ENCODE measurements at places on chromosomes 4 and X.

GRCh38 chr4:152290366-152290921 is 245.4 kb downstream of the FBXW7 start:
- DNase-seq, result no peak

DNA sequence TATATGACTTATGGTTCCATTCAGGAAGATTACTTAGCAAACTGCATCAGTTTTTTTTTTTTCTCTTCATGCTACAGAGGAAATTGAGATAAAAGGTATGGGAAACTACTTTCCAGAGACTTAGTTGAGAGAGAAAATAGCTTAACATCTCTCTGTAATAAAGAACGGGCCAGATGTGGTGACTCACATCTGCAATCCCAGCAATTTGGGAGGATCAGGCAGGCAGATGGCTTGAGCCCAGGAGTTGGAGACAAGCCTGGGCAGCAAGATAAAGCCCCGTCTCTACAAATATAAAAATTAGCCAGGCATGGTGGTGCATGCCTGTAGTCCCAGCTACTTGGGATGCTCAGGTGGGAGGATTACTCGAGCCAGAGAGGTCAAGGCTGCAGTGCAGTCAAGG is 271.2 kb upstream of the TENM3 start:
- DNase-seq, result no peak

- DNase-seq, result no peak
These were observed 1488.2 kb downstream of the FSTL5 start for GRCh38 chr4:160675550-160675949.

- DNase-seq, result no peak
These were observed 146.2 kb upstream of the NDST4 start for GRCh38 chr4:115259642-115260041.

DNA sequence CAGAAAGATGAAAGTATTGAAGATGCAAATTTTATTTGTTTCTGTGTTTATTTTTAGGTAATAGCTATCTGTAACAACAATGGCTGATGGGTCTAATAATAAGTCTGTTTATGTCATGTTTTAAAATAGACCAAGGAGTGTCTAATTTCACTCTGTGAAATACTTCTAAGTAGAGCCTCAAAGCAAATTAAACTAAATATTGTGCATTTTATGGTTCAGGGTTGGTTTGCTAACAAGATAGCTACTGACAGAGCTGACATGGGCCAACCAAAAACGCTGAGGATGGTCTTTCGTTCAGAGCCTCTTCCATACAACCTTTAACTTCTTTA is 437.6 kb upstream of the CTSO start:
- no peak for DNase-seq

- no peak for DNase-seq
These were observed 464.5 kb downstream of the BCOR start for GRCh38 chrX:39633293-39633692.

GRCh38 chr4:3858046-3858730 is 92.0 kb downstream of the ADRA2C start:
- DNase-seq, result no peak

- no peak for DNase-seq
These were observed 119.9 kb downstream of the ASMT start for GRCh38 chrX:1734806-1735205.

GRCh38 chrX:136210806-136211205 is 40.4 kb downstream of the MAP7D3 start:
- DNase-seq, result no peak

DNA sequence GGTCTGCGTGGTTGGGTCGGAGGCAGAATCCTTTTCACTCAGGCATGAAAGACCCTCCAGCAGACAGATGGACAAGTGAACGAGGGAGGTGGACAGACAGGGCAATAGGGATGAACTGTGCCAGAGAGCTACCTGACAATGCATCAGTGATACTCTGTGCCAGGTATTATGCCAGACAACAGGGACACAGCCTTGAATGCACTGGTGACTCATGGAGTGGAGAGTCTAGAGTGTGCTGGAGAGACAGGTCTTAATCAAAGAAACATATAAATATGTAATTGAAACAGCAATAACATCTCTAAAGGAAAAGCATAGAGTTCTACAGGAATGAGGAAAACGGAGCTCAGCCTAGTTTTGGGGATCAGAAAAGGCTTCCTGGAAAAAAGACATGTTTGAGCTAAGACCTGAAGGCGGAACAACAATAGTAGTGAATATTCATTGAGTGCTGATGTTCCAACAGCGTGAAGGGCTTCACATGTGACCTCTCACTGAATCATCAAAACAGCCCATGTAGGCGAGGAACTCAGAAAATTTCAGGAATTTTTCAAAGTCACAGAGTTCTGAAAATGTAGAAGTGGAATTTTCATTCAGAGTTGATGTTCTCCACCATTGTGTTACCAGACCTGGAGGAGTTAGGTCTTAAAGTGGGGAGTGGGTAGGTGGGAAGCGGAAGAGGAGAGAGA is 20.0 kb upstream of the FGFBP2 start:
- DNase-seq, result no peak

- no peak for DNase-seq
These were observed 78.3 kb upstream of the IL2 start for GRCh38 chr4:122534776-122535175.

GRCh38 chrX:65241059-65241721 is 264.9 kb upstream of the ZC4H2 start:
- no peak for DNase-seq

DNA sequence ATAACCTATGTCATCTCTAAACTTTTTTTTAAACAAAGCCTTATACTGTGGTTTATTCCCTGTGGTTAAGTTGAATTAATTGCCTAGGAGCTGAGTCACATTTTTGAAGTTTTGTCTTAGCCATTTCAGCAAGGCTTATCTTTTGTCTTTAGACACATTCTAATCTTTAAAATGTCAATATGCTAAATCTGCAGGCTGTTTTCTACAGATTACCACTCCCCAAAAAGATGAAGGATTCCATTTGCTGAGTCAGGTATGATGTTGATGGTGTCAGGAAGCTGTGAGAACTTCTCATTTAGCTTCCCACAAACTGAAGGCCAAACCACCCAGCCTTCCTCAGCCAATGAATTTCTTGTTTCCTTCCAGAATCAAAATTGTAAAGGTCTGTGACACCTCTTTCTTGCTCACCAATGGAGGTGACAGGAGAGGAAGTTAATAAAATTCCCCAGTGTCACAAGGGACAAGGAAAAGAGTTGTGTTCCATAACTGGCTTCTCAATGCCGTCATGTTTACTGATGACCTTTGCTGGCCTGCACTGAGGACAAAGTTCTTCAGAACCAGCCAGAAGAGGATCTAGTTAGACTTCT is 3.7 kb upstream of the CXCL6 start:
- DNase-seq, result no peak

- no peak for DNase-seq
These were observed 272.5 kb downstream of the PTTG2 start for GRCh38 chr4:38232741-38233140.

DNA sequence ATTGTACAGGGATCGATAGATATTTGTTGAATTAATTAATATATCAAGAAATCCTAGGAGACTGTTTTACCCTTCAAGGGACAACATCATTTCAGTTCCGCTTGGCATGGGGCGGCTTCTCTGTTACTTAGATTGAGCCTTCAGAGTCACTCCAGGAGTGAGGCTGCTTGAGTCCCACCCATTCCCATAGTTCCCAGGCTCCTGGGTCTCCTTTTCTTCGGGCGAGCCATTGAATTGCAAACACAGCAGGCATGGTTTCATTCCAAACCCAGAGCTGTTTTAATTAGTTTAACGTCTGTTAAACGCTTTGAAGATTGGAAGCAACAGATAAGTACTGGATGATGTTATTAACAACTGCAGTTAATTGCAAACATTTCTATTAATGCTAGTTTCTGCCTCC is 571 bp upstream of the EDA start:
- no peak for DNase-seq

DNA sequence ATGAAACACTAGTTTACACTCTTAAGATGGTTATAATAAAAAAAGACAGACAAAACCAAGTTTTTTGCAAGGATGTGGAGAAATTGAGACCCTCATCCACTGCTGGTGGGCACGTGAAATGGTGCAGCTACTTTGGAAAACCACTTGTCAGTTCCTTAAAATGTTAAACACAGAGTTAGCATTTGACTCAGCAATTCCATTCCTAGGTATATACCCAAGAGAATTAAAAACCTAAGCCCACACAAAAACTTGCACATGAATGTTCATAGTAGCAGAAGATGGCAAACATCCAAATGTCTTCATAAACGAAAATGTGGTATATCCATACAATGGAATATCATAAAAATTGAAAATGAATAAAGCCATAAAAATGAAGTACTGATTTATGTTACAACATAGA is 75.4 kb downstream of the ZNF827 start:
- no peak for DNase-seq

DNA sequence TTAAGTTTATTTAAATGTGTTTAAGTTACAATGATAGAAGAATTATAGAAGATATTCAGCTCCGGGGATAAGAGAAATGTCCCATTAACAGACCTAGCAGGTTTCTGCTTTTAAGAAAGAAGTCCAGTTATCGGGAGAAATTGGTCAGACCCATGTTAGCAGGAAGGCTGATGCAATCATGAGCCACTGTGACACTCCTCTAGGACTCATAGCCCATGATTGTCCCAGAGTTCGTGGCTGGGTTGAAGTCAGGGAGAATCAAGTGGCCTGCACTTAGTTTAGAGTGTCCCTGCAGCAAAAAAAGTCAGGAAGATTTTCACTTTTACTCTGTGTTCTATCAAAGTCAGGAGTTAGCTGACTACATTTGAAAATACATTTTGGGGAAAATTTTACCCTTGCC is 72.0 kb downstream of the TMEM144 start:
- DNase-seq, result no peak

DNA sequence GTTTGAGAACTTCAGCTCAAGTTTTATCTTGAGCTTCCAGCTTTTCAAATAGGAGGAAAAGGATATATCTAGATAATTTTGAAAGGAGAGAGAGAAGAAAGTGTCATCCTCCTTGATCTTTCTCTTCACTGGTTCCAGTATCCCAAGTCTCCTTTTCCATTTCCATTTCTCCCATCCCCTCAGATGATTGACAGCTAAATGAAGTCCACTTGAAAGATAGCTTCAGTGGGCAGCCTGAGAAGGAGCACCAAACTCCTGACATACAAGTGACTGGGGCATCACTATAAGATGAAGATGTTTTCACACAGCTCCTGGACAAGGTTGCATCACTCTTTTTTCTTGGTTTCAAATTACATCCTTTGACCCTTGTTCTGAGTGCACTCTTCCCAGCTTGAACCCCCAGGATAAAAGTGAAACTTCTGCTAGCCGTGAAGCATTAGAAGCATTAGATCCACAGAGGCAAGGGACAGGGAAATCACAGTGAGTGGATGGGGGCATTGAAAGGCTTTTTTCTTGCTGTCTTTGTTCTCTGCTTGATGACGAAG is 17.5 kb upstream of the MAGEA10 start:
- no peak for DNase-seq

GRCh38 chrX:13902406-13902805 is 85.5 kb upstream of the GPM6B start:
- no peak for DNase-seq

- DNase-seq, result no peak
These were observed 176.7 kb upstream of the FAT1 start for GRCh38 chr4:186900232-186900900.

- no peak for DNase-seq
These were observed 253.0 kb downstream of the COX7B2 start for GRCh38 chr4:46656071-46656470.

DNA sequence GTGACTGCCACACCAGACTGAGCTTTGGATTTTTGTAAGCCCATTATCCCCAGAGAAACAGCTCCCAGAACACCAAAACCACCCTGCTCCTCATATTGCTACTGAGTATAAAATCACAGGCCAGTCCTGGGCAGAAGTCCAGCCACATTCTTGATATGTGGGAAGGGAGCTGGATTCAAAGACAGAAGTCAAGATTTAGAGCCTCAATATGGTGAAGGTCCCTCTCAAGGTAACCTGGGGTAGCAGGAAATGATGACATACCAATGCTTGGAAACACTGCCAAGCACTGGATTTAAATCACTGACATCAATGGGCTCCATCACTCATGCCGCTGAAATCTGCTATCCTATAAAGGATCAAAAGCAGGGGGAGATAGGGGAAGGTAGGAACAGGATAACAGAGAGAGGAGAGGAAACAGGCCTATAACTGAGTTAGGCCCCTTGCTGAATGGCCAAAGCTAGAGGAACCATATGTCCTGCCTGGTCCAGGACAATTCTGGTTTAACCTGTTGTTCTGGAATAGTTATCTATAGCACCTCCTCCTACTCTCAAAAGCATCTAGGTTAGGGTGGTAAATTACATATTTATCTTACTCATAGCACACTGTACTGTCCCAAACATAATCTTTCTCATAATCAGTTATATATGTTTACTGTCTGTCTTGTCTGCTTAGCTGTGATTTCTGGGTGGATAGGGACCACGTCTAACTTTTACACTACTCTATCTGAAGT is 83.7 kb upstream of the NHS start:
- DNase-seq, result no peak

- DNase-seq, result no peak
These were observed 223.2 kb upstream of the CNKSR2 start for GRCh38 chrX:21151051-21151450.

DNA sequence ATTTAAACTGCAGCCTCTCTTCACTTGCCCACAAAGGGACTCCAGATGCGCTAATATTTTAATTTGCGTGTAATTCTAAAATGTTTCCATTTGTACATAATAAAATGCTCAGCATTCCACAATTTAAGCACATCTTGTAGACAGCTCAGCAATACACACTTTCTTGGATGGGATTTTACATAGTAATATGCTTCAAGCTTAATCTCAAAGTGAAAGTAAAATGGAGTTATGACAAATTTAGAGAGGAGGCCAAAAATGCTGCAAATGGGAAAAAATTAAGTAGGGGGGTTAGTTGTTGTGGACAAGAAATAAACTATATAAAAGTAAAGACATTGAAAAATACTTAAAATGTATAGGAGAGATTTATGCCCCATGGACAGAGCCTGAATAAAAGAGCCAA is 149.1 kb downstream of the FBXO8 start:
- DNase-seq, result no peak

- DNase-seq, result no peak
These were observed 40.9 kb upstream of the IL13RA2 start for GRCh38 chrX:115058276-115058675.

- DNase-seq, result no peak
These were observed 972.0 kb upstream of the TENM3 start for GRCh38 chr4:181271116-181271640.

- DNase-seq, result no peak
These were observed 999.0 kb upstream of the ADGRL3 start for GRCh38 chr4:60201052-60201673.

DNA sequence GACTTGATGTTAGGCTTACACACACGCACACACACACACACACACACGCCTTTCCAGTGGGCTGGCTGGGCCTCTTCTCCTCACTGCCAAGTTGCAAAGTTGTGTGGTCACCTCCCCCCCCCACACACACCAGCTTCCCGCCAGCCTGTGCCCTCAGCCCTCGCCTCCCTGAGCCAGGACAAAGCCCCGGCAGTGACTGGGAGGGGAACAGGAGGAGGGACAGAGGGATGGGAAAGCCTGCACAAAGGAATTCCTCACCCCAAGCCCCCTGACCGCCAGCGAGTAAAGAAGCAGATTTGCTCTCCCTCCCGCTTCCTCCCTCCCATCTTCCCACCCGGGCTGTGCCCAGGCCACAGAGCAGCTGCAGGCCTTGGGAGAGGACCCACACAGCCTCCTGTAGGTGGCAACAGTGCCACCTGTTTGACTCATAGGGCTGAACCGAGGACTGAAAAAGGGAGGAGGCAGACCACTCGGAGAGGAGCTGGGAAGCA is at the start of gene GDPD2:
Gene GDPD2, plus strand, starts transcription at position 464 of the 491 bp plus-strand sequence. CDS start 1,671 bp downstream, outside the sequence.
- DNase-seq, result no peak

Measured in stimulated activated CD8-positive, alpha-beta memory T cell treated with anti-CD3 and anti-CD28 coated beads, Interleukin-4, amount 100 ng/mL, for 1 hour (primary cell).